ENCODE measurements at places on chromosomes 4 and X.

GRCh38 chrX:21487832-21488231, 113.6 kb downstream of the CNKSR2 start:
- no peak for DNase-seq

GRCh38 chrX:103248553-103248952, 6.4 kb downstream of the TCEAL8 start:
- DNase-seq, result no peak

DNA sequence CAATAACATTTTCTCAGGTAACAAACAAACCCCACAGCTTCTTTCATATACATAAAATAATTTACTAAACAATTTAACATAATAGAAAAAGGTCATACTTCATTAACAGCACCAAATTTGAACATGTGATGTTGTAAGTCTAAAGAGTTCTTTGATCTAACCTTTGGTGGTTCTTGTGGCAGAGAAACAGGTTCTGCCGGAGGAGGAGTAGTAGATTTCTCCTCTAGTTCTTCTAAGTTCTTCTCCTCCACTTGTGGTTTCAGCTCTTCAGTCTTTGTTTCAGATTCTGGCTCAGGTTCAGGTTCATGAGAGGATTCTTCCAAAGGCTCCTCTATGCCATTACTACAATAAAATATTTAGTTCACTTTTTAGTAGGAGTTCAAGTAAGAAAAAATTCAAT, 18.3 kb downstream of the G3BP2 start:
- no peak for DNase-seq

GRCh38 chr4:125719987-125720386, 405.2 kb downstream of the FAT4 start:
- no peak for DNase-seq

GRCh38 chr4:13957871-13958270, 330.3 kb upstream of the BOD1L1 start:
- DNase-seq, result no peak

GRCh38 chrX:153956044-153956907, 11.8 kb upstream of the RENBP start:
- DNase-seq, result no peak

DNA sequence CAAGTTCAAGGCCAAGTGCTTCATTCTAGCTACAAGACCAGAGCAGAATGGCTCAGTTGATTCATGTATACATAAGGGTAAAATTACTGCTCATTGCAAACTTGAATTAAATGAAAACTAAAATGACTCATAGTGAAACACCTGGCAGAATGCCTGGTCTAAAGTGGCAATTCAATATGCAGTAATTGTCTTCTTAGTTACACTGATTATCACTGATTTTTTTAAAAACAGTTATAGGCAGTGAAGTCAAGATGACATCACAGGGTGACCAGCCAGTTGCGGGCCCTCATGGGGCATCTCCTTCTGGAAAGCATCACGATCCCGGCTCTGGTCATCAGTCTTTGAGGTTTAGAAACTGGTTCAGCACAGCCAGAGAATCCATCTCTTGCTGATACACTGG, 154.2 kb downstream of the RAB28 start:
- no peak for DNase-seq

- no peak for DNase-seq
These were observed 53.7 kb upstream of the TMPRSS11F start for GRCh38 chr4:68183417-68183816.

GRCh38 chr4:152156442-152156841, 379.4 kb downstream of the FBXW7 start:
- DNase-seq, result no peak

DNA sequence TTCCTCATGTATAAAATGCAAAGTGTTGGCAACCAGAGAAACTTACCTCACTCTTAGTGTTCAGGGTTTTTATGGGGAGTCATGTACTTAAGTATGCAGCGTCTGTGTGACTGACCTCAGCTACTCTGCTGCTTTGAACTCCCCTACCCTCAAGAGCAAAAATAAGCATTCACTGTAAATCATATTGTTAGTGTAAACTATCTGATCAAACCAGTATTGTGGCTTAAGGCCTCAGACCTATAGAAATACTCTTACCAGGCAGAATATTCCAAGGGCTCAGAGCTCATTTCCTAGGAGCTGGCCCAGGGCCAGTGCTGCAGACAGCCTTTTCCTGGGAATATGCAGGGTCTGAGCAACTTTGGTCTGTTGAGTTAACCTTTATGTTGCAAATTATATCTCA, 453.1 kb downstream of the CCSER1 start:
- no peak for DNase-seq

DNA sequence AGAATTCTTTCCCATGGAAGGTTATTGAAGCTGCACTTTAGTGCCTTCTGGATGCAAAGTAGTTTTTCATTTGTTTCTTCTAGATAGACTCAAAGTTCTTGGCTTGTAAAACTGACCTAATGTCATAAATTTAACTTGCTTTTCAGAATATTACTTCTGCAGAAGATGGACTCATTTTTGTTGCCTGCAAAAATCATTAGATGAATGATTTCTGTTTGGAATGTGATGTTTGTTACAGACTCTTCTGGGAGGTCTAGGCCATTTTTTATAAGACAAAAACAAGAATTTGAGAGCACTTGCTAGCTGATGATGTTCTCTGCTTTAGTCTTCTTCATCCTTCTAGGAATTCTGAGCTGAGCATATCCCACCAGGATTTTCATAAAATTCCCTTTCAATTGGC, 308.6 kb upstream of the GIMD1 start:
- no peak for DNase-seq

GRCh38 chrX:50707955-50708699, 105.9 kb downstream of the SHROOM4 start:
- DNase-seq, result no peak

DNA sequence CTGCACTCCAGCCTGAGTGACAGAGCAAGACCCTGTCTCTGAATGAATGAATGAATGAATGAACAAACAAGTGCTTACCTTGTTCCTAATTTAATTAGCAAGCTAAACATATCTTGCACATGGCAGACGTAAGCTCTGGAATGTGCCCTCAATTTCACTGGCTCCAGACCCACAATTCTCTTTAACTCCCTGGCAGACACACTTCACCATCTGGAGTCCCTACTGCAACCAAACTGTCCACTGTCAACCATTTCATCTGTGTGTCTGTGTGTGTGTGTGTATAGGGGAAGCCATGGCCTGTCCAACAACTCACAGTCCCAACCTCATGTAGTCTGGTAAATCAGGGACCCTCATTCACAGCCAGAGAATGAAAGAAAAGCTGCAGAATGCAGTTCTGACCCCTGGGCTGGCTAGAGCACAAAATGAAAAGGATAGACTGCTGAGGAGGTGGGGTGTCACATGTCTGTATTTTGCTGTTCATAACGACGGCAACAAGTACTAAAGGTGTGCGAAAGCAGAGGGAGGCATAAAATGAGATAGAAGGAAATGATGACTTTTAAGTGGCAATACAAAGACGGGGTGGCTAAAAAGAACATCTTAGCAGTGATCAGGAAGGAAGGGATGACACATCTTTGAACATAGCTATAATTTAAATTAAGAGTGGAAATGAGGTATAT, 114.1 kb downstream of the TSPAN5 start:
- no peak for DNase-seq

DNA sequence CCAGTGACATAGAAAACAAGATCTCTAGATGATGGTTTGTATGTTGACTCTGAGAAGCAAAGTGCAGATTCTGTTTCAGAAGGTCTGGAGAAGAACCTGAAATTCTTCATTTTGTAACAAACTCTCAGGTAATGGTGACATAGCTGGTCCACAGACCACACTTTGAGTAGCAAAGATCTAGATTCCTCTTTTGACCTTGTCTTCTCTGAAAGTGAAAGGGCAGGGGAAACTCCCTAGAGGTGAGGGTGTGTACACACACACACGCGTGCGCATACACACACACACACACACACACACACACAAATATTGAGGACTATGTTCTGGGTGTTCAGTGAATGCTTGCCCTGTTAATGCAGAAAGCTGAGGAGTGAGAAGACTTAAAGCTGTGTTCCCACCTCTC, 110.1 kb downstream of the NHSL2 start:
- DNase-seq, result no peak

GRCh38 chr4:89212666-89213381, 94.8 kb downstream of the GPRIN3 start:
- no peak for DNase-seq

GRCh38 chr4:145279122-145279960, 99.0 kb upstream of the OTUD4 start:
- no peak for DNase-seq

DNA sequence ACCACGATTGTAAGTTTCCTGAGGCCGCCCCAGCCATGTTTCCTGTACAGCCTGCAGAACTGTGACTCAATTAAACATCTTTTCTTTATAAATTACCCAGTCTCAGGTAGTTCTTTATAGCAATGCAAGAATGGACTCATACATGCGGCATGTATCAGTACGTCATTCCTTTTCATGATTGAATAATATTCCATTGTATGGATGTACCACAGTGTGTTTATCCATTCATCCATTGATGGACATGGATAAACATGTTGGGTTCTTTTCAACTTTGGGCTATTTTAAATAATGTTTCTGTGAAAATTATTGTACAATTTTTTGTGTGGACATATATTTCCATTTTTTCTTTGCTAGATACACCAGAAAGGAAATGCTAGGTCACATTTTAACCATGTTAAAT, 99.2 kb upstream of the IGSF1 start:
- DNase-seq, result no peak

GRCh38 chr4:142493255-142494110, 352.6 kb downstream of the INPP4B start:
- DNase-seq, result no peak

DNA sequence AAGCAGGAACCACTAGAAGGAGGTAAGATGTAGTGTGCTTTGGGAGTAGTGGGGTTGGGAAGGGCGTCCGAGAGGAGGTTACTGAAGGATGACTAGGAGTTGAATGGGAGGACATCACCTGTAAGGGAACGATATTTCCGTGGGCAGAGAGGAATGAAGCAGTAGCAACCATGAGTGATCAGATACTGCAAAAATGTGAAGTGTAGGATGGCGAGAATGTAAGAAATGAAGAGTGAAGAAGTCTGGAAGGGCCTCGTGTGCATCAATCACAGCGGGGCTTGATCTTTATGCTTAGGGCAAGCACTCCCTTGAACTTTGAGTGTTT, 594 bp downstream of the MSMO1 start:
- DNase-seq, result no peak

DNA sequence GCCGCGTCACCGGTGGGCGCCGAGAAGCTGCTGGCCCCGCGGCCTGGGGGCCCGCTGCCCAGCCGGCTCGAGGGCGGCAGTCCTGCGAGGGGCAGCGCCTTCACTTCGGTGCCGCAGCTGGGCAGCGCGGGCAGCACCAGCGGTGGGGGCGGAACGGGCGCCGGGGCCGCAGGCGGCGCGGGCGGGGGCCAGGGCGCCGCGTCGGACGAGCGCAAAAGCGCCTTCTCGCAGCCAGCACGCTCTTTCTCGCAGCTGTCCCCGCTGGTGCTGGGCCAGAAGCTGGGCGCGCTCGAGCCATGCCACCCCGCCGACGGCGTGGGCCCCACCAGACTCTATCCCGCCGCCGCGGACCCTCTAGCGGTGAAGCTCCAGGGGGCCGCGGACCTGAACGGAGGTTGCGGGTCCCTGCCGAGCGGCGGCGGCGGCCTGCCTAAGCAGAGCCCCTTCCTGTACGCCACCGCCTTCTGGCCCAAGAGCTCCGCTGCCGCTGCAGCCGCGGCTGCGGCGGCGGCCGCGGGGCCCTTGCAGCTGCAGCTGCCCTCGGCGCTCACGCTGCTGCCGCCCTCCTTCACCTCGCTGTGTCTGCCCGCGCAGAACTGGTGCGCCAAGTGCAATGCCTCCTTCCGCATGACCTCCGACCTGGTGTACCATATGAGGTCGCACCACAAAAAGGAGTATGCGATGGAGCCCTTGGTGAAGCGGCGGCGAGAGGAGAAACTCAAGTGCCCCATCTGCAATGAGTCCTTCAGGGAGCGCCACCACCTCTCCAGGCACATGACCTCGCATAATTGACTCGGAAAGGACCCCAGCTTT, 5.6 kb downstream of the PRDM8 start:
- peak; percentile 36 for DNase-seq

GRCh38 chr4:42655921-42656678, 805 bp downstream of the ATP8A1 start:
- DNase-seq, result peak; percentile 16

- DNase-seq, result no peak
These were observed 109.4 kb downstream of the DLG3 start for GRCh38 chrX:70554081-70554480.

- DNase-seq, result no peak
These were observed 177.5 kb upstream of the TTC29 start for GRCh38 chr4:147123146-147123545.

DNA sequence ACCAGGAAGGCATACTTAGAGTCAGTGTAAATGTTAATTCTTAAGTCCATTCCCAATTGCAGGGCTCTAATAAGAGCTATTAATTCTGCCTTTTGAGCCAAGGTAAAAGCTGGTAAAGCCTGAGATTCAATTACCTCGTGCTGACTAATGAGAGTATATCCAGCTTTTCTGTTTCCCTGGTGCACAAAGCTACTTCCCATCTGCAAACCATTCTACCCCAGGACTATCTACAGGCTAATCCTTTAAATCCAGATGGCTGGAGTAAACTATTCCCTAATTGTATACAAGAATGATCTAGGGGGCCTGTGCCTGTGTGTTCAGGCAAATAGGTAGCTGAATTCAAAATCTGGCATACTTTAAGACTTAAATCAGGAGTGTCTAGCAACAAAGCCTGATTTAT, 365.0 kb downstream of the GPM6A start:
- no peak for DNase-seq

GRCh38 chr4:145341381-145341780, 140.3 kb upstream of the SMAD1 start:
- no peak for DNase-seq

DNA sequence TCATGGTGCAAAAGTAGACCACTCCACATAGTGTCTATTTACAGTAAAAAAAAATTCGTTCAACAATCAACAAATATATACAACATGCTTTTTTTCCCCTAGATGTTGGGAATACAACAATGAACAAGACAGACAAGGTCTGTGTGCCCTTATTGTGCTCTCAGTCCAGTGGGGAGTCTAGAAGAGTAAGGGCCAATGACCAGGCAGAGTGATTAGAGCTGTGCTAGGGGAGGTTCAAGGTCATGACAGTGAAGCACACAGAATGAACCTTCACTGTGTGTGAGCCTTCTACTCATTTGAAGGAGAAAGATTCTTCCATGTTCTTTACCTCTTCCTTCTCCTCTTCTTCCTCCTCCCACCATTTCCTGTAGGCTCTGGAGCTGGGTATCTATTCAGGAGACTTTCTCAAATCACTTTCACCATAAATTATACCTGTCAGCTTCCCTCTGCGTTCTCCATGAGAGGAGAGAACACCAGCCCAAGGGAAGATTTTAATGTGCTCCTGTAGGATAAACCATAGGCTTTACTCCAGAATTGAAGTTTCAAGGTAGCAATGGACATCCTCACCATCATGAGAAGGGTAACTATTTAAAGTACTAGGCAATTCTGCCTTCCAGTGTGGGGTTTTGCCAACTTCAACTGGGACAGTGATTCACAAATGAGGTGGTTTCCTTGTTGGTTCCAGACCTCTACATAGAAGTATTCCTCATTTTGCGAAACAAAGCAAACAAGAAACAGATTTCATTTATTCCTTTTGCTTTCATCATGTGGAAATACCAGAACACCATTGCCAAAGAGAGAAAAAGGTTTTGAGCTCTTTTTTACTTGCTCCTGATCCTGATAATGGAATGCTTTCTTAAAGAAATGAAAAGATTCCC, 246.9 kb upstream of the GPC4 start:
- DNase-seq, result no peak

GRCh38 chr4:138521809-138522208, 279.7 kb upstream of the SLC7A11 start:
- no peak for DNase-seq

All from activated T-cell treated with anti-CD3 and anti-CD28 coated beads for 1 hour (primary cell).